ENCODE measurements at places on chromosomes 3 and 15. TPM values are rescaled to one million over a fixed set of nuclear protein-coding genes. Genes with fewer than 3 reads are reported as not detected.

The CATSPER2 gene
- total RNA-seq, result 2.2 TPM

The SNRPN gene
- total RNA-seq, result 80.9 TPM

The ARHGEF3 gene
- total RNA-seq, result 130 TPM

The EFCAB12 gene
- total RNA-seq, result 1.4 TPM

The C3orf20 gene
- total RNA-seq, result 0.25 TPM

The SCAANT1 gene
- total RNA-seq, result not detected

The IQCF5 gene
- not detected for total RNA-seq

The FSTL1 gene
- total RNA-seq, result 0.31 TPM

The TM4SF18 gene
- not detected for total RNA-seq

The MYZAP gene
- not detected for total RNA-seq

The GOLGA6L10 gene
- 4.2 TPM for total RNA-seq

The CKMT1A gene
- not detected for total RNA-seq

The GOLGA8S gene
- total RNA-seq, result 1.3 TPM

The ANKRD63 gene
- not detected for total RNA-seq

The TMEM212 gene
- not detected for total RNA-seq

The WDR93 gene
- total RNA-seq, result not detected
